Choroid plexus epithelial cell (primary cell): ENCODE measurements at places on chromosomes 2 and 18.

- peak; percentile 59 for DNase-seq
These were observed 175.3 kb downstream of the INHBB start for GRCh38 chr2:120520929-120521912.

DNA sequence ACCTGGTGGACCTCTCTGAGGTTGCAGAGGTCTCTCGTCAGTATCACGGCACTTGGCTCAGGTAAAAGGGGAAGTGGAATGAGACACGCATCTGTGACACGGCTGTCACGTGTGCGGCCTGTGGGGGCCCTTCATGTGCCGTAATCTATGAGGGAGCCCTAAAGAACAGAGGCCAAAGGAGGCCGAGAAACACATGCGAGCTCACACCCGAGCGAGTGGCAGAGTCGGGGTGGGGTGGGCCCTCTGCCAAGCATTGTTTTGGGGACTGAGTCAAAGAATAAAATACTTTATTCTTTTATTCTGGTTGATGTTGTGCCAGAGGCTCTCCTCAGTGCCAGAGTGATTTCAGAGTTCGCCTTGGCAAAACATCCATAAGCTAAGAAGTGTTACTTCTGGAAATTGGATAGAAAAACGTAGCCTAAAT, 43.3 kb downstream of the PLB1 start:
- DNase-seq = no peak

- DNase-seq = peak; percentile 72
These were observed 99.3 kb upstream of the FN1 start for GRCh38 chr2:215535125-215535668.

GRCh38 chr2:233023761-233024410, 8.6 kb upstream of the NEU2 start:
- DNase-seq = no peak

GRCh38 chr2:100632037-100632436, 69.2 kb downstream of the PDCL3 start:
- no peak for DNase-seq

- DNase-seq = peak; percentile 45
These were observed 68.2 kb downstream of the ZNF516 start for GRCh38 chr18:76426737-76427305.

- peak; percentile 31 for DNase-seq
These were observed 71.3 kb downstream of the UGGT1 start for GRCh38 chr2:128162266-128162665.

DNA sequence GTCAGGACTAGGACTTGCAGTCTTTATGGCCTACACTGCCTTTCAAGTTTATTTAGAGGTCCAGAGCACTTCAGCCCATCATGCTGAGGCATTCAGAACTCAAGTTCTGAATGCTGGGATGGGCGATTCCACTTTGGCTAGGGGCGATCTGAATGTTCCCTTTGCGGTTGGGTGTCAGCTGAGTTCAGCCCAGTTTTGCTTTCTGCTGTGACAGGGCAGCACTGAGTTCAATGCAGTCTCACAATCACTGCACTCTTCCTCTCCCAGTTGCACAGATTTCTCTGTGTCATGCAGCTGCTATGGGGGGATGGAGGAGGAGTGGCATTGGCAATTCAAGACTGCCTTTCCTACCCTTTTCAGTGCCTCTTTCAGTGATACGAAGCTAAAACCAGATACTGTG, 1232.0 kb upstream of the FAM98A start:
- DNase-seq = no peak

- no peak for DNase-seq
These were observed 111.1 kb upstream of the B3GNT2 start for GRCh38 chr2:62084801-62085200.

DNA sequence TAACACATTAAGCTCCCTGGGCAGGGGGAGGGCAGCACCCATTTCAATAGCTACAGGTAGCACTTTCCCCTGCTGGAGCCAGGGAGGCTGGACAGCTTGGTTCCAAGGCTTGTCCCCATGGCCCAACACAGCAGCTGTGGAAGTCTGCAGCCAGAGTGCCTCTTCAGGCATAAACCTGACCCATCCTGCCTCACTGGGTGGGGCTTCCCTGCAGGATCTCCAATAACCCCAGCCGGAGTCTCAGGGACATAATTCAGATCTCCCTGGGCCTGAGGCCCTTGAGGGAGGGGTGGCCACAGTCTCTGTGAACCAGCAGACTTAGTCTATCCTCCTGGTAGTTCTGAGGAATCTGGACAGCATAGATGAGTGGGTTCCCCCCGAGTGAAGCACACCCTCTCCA, 1001.9 kb upstream of the CHAC2 start:
- DNase-seq = no peak

GRCh38 chr2:151827564-151828142, 568 bp downstream of the ARL5A start:
- peak; percentile 28 for DNase-seq

DNA sequence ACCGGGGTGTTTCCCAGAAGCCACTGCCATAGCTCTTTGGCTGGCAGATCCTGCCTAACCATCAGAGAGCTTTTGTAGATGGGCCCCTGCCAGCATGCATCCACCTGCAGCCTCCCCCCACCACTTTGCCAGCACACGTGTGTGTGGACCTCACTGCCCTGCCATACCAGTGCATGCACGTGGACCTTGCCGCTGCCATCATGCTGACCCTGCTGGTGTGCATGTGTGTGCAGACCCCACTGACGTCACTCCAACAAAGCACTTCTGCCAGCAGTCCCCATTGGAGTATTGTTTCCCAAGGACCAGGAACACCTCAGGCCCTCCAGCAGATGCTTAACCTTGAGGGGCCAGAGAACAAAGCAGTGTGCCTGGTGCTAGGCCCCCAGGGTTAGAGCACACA, 71.4 kb downstream of the STRADB start:
- no peak for DNase-seq

GRCh38 chr2:112876257-112876970, 34.6 kb upstream of the IL37 start:
- no peak for DNase-seq

GRCh38 chr2:239278941-239279365, 121.9 kb downstream of the HDAC4 start:
- peak; percentile 55 for DNase-seq

GRCh38 chr18:54918060-54918459, 41.2 kb downstream of the CCDC68 start:
- no peak for DNase-seq

DNA sequence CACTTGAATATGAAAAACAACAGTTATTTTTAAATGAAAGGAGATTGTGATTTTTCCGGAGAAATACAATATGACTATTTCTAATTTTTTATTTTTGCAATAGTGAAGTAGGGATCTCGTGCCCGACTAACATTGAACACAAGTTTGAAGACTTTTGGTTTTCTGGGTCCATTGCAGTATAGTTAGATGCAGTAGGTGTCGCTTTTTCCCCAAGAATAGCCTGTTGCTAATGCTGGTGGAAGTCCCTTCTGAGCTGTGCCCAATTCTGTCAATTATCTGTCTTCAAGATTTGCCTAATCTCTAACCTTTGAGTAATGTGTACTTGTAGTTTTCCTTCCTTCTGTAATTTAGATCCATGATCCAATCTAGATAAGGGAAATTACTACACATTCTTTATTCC, 36.5 kb downstream of the SEMA4F start:
- DNase-seq = peak; percentile 78

- peak; percentile 89 for DNase-seq
These were observed 48.8 kb downstream of the ADNP2 start for GRCh38 chr18:80157708-80158343.

DNA sequence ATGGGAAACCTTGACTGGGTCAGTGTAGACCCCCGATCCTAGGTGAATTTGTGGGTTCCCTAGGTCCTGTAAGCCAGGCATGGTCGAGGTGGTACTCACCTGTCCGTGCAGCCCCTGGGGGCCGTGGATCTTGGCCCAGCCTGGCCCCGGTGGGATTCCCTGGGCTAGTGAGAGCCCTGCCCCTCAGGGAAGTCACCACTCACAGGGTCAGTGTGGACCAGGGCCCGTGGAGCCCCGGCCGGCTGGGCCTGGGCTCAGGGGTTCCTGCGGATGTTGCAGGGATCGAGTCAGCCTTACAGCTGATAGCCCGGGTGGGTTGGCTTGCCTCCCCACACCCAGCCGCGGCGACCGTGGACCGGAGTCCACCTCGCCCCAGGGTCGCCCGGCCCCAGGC, 528 bp downstream of the ATG9A start:
- DNase-seq = no peak
